Suppressor macrophage treated with lipopolysaccharide for 1 hour (primary cell): ENCODE measurements at places on chromosomes 2 and 18.

GRCh38 chr2:121650315-121650930, 1.2 kb upstream of the CLASP1 start:
- DNase-seq: peak; percentile 41

- DNase-seq: no peak
These were observed 96.3 kb upstream of the B3GNT2 start for GRCh38 chr2:62099523-62100175.

GRCh38 chr2:1740716-1741589, 3.4 kb downstream of the PXDN start:
- DNase-seq: no peak

- DNase-seq: no peak
These were observed 82.4 kb downstream of the AGPS start for GRCh38 chr2:177474998-177475397.

- DNase-seq: no peak
These were observed 6.1 kb upstream of the CUL3 start for GRCh38 chr2:224591220-224591619.

GRCh38 chr2:45964906-45965305, 313.4 kb downstream of the PRKCE start:
- DNase-seq: no peak

DNA sequence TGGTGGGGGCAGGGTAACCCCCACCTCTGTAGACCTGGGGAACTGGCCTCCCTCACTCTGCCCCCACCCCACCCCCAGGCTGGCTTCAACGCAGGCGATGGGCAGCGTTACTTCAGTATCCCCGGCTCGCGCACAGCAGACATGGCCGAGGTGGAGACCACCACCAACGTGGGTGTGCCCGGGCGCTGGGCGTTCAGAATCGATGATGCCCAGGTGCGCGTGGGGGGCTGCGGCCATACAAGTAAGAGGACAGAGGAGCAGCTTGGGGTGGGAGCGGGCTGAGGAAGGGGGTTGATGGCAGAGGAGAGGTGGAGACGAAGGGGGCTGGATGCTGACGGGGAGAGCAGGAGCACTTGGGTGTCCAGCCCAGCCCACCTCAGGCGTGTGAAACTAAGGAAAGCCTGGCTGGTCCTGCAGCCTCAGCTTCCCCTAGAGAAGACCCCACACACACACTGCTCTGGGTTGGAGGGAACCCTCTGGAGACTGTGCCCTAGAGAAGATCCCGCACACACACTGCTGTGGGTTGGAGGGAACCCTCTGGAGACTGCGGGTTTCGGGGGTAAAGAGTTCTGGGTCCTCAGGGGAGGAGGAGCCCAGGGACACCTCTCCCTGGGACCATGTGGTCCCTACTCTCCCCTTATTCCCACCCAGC, 36.2 kb downstream of the SNED1 start:
- DNase-seq: no peak

DNA sequence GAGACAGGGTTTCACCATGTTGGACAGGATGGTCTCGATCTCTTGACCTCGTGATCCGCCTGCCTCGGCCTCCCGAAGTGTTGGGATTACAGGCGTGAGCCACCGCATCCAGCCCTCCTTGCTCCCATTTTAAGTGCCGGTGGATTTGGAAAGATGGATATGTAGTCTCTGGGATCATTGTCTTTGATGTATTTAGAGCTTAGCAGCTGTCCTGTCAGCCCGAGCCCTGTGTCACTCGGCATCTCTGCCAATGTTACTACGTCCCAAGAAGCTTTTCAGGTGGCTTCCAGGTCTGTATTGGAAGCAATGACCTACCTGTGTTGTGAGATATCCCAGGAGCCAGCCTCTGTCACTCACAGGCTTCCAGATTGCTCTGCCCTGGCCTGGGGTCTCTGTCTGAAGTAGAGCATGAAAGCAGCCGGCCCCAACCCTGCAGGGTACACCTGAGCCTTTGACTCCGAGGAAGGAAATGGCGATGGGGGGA, 35.3 kb downstream of the MAP4K4 start:
- DNase-seq: no peak

- DNase-seq: no peak
These were observed 100.8 kb upstream of the UGP2 start for GRCh38 chr2:63740943-63741342.

- DNase-seq: no peak
These were observed 371.7 kb downstream of the PIK3C3 start for GRCh38 chr18:42326752-42327151.

- DNase-seq: no peak
These were observed 71.1 kb upstream of the SH3BP4 start for GRCh38 chr2:234880551-234881211.

- no peak for DNase-seq
These were observed 779.7 kb upstream of the PKDCC start for GRCh38 chr2:41267929-41268659.

DNA sequence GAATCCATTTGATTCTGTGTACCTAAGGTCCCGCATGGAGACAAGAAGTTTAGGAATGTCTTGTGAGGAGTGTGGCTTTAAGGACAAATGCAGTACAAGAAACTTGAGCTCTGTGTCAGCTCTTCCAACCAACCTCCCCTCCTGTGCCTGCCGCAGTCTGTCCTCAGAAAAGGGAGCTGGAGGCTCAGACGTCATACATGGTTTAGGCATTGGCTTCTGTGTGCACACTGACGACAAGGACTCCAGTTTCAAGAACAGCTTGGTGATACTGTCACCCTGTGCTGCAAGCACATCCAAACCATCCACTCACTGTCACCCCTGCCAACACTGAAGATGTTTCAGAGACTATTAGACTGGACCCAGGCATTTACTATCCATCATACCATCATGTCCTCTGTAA, 470.4 kb downstream of the IRS1 start:
- DNase-seq: no peak

DNA sequence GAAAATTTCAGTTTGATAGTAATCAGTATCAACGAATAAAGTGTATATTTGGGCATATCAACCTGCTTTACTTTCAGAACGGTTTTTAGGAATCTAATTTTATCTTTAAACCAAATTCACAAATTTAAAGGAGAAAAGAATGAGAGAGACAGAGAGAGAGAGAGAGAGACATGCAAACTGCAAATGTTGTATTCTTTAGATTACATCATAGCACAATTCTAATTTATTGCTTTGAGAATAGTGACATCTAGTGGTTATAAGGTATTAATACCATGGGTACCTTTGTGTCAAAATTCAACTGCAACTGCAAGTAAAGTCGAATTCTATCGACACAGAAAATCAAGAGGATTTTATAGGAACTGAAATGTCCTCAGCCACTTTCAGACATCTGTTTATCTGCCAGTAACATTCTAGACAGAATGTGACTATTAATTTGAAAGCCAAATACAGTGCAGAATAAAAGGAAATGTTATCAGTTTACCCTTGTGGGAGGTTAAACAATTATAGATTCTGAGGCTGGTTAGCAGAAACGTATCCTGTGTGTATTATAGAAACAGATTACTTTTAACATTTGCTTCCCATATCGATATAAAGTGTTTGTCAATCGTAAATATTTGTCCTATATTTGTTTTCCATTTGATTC, 529.8 kb upstream of the VRK2 start:
- peak; percentile 86 for DNase-seq

DNA sequence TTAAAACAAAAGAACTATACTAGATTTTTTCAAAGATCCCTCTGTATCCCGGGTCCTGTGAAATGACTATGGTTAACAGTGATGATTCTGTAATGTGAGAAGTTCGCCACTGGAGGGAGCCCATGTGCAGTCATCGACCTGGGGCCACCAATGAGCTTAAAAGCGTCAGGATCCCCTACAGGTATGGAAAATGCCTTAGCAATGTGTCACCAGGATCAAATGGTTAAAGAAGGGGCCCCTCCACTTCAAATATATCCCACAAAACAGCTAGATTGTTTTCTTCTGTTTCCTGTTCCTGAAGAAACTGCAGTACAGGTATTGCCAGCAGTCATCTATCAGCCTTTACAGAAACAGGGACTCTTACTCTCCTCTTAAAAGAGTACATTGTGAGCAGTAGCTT, 15.3 kb downstream of the CHRNA1 start:
- DNase-seq: peak; percentile 75

DNA sequence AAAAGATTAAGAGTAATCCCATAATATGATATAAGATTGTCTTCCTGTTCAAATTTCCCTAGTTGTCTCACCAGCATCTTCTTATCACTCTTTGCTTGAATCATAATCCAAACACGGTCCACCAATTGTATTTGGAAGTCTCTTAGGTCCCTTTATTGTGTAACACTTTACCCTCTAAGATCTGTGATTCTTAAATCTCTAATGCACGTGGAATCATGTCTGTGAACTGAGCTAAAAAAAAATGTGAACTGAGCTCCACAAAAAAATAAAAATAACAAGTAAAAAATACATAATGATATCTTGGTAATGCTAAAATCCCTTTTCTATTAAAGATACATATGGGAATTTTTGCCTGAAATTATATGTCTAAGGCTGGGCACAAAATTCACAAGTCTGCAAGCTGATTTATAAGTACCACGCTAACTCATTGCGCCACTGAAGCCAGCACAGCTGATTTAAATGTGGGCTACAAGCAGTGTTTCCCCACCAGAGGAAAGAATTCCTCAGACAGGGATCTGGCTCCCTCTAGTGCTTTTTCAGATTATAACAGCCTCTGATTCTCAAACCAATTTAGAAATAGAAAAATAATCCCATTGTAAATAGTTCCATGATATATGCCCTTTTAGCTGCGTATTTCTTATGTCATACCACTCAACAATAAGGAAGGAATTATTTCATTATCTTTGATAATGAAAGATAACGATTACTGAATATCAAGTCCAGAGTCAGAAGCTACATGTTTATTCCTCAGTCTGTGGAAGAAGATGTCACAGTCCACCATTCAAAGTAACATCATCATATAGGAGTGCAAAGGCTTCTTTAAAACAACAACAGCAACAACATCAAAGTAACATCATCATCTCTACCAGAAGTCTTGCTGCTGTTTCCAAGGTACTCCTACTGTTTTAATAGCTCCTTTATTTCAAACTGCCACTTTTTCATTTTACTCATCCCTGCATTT, 22.9 kb downstream of the RBM43 start:
- DNase-seq: peak; percentile 83

GRCh38 chr2:38960609-38961320, 71.1 kb downstream of the ARHGEF33 start:
- no peak for DNase-seq

DNA sequence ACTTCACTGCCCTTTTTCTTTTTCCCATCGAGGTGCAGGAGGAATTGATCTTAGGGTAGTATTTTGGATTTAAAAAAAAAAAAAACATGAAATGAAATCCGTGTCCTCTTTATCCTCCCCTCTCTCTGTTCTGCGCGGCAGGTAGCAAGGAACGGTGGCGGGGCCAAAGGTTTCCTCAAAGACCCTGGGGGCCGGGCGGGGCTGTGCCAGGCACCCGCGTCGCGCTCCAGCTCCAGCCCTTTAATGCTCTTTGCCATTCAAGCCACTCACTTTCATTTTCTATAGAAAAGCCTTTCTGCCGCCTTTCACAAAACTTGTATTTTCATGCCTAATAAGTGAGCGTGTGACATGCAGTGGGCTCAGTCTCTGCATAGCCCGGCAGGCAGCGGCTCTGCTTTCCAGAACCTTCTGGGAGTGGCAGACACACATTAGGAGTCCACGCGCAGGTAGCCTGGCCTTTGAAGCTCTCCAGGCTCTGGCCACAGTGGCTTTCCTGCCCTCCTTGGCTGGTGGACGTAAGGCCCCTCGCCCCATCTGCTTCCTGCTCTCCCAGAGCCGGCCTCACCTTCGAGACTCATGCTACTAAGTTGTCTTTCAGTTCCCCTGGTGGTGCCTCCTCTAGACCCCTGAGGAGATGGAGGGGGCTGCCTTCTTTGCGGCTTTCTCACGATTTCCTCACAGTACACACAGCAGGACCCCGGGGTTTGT, 41.7 kb downstream of the AGAP1 start:
- no peak for DNase-seq

DNA sequence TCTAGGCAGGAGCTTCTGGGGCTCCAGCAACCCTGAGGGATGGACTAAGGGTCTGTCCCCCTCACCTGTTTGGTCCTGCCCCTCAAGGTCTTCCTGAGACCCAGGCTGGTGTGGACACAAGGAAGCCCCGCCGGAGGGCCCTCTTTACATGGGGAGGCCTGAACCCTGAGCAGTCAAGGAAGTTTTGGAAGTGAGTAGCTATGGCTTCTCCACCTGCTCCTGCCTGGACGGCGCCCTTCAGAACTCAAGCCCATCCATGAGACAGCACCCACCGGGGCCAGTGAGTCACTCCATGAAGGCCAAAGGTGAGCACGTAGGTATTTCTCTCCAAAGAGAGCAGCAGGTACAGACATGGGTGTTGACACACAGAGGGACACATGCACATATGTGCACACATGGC, 98.2 kb upstream of the CTDP1 start:
- DNase-seq: no peak

DNA sequence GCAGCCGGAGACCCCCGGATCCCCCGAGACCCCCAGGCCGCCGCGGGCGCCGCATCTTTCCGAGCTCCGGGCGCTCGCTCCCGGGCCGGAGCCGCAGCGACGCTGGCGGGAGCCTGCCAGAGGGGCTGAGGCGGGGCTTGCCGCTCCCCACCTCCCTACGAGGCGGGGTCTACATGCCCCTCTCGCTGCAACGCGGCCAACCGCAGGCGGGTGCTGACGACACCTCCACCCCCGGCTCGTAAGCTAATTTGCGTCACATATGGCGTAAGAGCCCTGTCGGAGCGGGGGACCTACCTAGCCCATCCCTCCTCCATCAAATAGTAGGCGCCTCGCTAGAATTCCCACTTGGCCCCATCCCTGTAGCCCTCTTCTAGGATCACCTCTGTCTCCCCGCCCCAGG, at the start of gene PTPRN:
Gene PTPRN (minus strand): TSS at position 124 of the 400 bp plus-strand sequence. CDS start 69 bp downstream, at position 55.
- DNase-seq: no peak

- no peak for DNase-seq
These were observed 199.9 kb downstream of the ACTR3 start for GRCh38 chr2:114089636-114090319.

- no peak for DNase-seq
These were observed 10.5 kb upstream of the B3GNT7 start for GRCh38 chr2:231384970-231385369.

DNA sequence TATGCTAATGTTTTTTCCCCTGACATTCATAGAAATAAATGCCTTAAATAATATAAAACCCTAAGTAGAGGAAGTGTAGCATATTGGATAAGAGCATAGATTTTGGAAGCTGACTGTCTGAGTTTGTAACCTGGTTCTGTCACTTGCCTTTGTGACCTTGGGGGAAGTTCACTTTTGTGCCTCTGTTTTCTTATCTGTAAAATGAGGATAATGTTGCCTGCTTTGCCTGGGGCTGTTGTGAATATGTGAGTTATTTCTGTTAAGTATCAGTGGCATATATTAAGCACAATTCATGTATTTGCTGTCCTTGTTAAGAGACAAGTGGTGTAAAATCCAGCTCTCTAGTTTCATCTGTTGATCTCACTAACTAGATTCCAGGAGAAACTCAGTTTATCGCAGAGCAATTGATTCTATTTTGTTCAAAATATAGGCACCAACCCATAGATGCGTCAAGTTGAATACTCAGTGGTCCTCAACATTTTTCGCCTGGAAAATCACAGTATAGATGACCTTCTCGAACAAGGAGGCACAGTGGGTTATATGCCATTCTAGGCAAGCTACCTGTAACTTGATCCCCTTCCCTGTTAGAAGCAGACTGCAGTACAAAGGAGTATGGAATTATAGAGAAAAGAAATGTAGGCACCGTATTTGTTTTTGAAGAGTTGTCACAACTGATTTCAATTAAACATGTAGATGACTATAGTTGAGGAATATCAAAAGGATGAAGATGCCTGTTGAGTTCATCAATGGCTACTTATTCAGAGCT, 67.0 kb downstream of the SOCS6 start:
- DNase-seq: no peak
